GM12891 (cell line): ENCODE measurements at places on chromosomes 7 and 10.
A peak's percentile ranks its signal among the peaks of the same experiment; 100 is the strongest.

GRCh38 chr7:155230169-155230593 is 67.5 kb upstream of the INSIG1 start:
- no peak for DNase-seq

DNA sequence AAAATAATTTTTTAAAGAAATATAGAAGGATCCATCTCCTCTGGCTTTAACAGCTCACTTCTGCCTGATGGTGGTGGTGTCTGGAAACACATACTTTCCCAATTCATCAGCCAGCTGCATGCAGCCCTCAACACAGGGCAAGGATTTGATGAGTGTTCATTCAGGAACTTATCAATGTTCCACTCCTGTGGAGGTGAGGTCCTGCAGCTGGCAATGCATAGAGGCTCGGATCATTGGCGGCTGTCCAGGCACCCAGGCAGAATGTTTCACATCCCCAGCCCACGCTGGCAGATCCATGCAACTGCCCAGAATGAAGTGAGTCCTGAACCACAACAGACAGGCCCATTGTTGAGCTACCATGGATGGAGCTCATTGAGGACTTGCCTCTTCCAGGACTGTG is 55.2 kb upstream of the KCNMA1 start:
- DNase-seq = no peak

GRCh38 chr7:139254728-139255127 is 23.7 kb downstream of the UBN2 start:
- no peak for DNase-seq

DNA sequence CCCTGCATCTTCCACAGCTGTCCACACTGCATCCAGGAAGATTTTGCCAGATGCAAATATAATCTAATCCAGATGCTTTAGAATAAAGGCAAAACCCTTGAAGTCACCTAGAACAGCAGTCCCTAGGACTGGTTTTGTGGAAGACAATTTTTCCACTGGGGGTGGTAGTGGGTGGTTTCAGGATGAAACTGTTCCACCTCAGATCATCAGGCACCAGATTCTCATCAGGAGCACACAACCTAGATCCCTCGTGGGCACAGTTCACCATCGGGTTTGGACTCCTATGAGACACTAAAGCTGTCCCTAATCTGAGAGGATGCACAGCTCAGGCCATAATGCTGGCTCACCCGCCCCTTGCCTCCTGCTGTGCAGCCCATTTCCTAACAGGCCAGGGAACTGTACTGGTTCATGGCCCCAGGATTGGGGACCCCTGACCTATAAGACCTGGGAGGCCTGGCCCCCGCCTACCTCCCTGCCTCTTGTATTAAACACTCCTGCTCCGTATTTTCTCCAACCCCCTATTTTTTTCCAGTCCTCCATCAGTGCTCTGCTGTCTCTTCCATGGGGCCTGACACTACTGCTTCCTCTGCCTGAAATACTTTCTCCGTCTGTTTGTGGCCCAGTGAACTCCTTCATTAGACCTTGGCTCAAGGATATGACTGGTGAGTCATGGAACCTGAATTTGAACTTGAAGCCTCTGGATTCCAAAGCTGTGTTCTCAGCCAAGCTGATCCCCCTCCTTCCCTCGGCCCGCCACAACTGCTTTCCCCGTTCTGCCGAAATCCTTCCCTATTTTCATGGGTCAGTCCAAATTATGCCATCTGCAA is 79.9 kb upstream of the RHEB start:
- no peak for DNase-seq

DNA sequence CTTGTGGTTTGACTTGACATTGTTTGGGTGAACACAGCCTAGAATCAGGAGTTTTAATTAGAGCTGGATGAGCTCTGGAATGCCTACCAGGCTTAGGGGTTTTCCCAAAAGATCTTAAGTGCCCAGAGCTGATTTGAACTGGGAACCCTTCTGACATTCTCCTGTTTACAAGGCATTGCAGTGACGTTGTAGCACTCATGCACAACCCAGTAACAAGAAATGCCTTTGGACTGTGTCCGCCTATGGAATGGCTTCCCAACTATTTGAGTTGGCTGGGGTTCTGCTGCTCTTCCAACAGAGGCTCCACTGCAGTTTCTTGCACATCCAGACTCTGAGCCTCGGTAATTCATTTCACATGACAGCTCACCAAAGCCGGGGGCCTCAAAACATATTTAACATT is 76.7 kb upstream of the MKX start:
- no peak for DNase-seq

GRCh38 chr10:13053794-13054462 is 46.0 kb upstream of the OPTN start:
- DNase-seq = no peak

GRCh38 chr7:10793995-10794775 is 179.5 kb upstream of the PHF14 start:
- DNase-seq = no peak

GRCh38 chr7:123789817-123790216 is 41.0 kb upstream of the WASL start:
- DNase-seq = no peak

GRCh38 chr7:32074787-32075585 is 4.8 kb upstream of the PDE1C start:
- DNase-seq = no peak

DNA sequence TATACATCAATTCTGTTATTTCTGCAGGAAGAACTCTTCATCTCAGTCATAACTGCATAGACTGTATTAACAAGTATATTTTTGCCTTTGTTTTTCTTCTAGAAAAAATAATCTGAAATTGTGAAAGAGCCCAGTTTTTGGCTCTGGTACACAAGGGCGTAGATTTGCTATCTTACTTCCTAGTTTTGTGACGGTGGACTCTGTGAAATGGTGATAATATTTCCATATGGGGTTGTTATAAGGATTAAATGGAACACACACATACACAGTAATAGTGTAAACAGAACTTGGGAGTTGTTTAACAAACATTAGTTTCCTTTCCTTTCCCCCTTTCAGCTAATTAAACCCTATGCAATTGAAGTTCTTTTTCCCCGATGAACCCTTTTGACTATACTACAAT is 108.7 kb downstream of the MKLN1 start:
- DNase-seq = no peak

- peak; percentile 38 for DNase-seq
These were observed 161.0 kb downstream of the TEX36 start for GRCh38 chr10:125521721-125522680.

GRCh38 chr10:13327534-13327933 is 20.6 kb downstream of the SEPHS1 start:
- no peak for DNase-seq

- no peak for DNase-seq
These were observed 79.3 kb upstream of the PDZD8 start for GRCh38 chr10:117454502-117454901.
